Substantia nigra (tissue), 51 donors: ENCODE measurements at places on chromosomes 7 and 10.

- DNase-seq: no peak
These were observed 666.0 kb downstream of the SUGCT start for GRCh38 chr7:40800771-40801170.

DNA sequence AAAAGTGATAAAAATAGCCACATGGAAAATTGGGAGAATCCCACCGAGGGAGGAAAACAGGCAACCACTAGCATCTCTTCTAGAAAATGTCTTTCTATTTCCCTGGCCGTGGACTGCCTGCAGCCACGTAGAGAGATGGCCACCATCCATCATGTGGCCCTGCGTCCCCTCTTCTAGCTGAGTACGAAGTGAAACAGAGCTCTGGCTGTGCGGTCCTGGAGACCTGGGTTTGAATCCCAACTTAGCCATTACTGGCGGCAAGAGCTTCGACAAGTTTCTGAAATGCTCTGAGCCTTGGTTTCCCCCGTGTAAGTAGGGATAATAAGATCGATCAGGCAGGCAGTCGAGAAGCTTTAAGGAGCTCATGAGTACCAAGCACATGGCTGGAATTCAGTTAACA is 32.9 kb downstream of the ZCCHC24 start:
- DNase-seq: no peak

DNA sequence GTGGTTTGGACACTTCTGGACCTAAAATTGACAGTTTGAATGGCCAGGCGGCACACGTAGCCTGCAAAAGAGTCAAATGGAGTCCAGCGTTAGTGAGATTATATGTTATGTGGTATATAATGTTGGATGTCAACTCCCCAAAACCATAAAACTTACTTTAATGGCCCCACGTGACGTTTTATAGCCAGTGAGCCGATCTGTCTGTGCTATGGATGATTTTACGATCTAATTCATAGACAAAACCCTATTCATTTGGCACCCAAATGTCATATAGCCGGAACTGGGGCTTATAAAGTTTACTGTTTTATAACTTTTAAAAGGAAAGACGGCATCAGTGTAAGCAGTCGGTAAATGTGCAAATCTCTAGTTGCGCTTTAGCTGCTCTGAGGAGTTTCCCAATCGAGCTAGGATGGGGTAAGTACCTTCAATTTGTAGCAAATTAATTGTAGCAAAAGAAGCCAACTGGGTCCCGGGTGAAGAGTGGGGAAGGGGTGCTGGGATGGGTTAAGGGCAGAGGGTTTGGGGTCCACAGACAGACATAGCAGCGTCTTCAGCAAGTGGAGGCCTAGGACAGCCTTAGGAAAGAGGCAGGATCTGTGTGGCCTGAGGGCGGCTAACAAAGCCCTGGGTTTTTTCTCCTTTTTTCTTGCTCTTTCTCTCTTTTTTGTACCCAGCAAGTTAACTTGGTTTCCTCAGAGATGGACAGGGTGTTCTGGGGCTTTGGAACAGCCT is 3.2 kb downstream of the HOXA5 start:
- no peak for DNase-seq

DNA sequence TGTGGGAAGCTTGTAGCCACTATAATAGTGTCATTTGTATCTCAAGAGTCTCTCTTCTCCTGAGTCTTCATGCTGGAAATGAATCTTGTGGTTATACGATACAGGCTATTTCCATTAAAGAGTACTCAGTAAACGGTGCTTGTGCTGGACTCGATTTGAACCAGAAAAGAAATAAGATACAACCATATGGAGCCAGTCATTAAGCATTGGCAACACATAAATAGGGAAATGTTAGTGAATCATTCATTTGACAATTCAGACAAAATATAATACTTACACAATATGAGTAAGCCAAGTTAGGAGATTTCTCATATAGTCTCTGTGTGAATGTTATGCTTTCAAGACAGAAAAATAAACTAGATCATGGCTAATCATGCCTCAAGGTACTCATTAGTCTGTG is 356.8 kb downstream of the PLXDC2 start:
- no peak for DNase-seq

GRCh38 chr10:43170491-43170890 is 32.2 kb downstream of the CSGALNACT2 start:
- DNase-seq: no peak

DNA sequence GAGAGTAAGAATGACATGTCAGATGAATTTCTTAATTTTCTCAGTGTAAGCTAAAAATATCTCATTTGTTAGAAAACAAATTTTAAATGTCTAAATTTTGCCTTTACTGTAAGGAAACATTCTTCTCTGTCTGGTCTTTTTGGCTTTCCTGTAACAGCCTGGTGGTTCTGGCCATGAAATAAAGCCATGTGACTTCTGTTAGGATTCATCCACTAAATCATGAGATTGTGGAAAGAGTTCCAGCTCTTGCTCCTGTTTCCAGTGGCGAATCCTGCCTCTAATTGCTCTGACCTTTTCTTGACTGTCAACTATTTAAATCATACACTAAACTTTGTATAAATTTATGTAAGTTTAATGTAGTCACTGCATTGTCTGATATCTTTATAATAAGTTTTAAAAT is 398.5 kb upstream of the AKR1E2 start:
- no peak for DNase-seq

- DNase-seq: no peak
These were observed 1.4 kb downstream of the BAIAP2L1 start for GRCh38 chr7:98399462-98399861.

- no peak for DNase-seq
These were observed 4.2 kb downstream of the IGFBP1 start for GRCh38 chr7:45892407-45893035.

GRCh38 chr7:27154369-27154768 is 2.0 kb upstream of the HOXA3 start:
- DNase-seq: no peak

DNA sequence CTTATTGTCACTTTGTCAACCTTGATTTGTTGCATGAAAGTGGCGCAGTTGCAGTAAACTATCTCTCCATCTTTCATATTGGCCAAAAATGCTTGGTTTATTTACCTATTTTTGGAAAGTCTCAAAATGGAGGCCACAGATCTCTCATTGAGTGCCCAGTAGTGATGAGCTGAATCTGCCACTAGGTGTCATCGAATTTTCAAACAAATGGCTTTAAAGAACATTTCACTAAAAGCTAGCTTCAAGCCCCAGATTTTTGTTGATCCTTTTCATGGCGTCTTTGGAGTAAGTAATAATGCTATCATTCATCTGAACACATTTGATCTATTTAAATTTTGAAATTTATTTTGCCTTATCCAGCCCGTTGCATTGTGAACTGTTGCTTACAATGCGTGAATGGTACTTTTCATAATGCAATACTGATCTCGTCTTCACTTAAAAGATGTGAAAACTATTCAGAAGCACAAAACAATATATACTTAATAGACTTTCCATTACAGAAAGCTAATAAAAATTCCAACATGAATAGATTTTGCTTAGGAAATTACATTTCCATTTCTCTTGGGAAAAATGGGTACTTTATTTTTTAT is 236.2 kb downstream of the DNAJB9 start:
- DNase-seq: no peak
